ENCODE measurements at places on chromosomes 16 and 17.

DNA sequence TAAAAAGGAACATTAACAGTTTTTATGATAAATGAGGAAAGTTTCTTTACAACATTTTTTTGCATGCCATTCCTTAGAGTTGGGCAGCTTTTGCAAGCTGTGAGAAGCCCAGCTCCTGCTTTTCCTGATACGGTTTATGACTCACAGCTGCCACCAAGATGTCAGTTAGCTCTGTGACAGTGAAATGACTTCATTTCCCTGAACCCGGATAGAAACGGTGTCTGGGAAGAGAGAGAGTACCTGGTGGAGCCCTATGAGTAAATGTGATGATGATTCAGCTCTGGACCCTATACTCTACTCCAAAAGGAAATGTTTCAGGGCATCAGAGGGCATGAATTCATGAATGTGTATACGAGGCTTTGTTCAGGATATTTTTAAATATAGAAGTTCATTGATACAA lies 366.3 kb upstream of the HSBP1 start:
- no peak for DNase-seq

- DNase-seq: no peak
Observed at GRCh38 chr16:81436386-81436785, 8.2 kb upstream of the CMIP start.

GRCh38 chr17:5897275-5897911 lies 172.8 kb upstream of the WSCD1 start:
- no peak for DNase-seq

DNA sequence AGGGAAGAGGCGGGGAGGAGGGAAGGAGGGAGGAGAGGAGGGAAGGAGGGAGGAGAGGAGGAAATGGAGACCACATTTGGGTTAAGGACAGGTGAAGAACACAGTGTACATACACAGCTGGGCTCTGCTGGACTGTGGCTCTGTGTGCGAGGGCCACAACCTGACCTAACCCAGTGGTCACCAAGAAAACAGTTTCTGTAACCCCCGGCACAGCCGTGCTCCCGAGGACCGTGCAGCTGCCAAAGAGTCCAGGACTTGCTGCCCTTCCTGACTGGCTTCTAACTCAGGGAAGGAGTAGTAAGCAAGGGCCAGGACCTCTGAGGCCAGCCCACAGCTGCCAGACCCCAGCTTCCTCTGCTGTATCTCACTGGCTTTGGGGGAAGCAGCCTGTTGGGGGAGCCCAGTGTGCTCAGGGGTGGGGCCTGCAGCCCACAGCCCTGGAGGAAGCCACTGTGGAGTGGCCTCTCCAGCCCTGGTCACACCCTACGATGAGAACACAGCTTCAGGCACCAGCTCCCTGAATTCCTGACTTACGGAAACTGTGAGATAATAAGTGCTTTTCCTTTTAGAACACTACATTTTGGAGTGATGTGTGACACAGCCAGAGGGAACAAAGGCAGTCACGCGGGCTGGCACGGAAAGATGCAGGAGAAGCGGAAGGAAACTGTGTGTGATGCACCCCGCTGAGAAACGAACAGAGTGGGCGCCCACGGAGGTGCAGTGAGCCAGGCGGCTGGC lies 32.3 kb downstream of the SLC7A5 start:
- DNase-seq: no peak

- DNase-seq: peak; percentile 62
Observed at GRCh38 chr17:44222112-44222869, 2.8 kb upstream of the UBTF start.

- DNase-seq: no peak
Observed at GRCh38 chr17:18356624-18357023, 6.7 kb downstream of the SHMT1 start.

GRCh38 chr16:15715221-15715620 lies 65.2 kb downstream of the NDE1 start:
- DNase-seq: no peak

DNA sequence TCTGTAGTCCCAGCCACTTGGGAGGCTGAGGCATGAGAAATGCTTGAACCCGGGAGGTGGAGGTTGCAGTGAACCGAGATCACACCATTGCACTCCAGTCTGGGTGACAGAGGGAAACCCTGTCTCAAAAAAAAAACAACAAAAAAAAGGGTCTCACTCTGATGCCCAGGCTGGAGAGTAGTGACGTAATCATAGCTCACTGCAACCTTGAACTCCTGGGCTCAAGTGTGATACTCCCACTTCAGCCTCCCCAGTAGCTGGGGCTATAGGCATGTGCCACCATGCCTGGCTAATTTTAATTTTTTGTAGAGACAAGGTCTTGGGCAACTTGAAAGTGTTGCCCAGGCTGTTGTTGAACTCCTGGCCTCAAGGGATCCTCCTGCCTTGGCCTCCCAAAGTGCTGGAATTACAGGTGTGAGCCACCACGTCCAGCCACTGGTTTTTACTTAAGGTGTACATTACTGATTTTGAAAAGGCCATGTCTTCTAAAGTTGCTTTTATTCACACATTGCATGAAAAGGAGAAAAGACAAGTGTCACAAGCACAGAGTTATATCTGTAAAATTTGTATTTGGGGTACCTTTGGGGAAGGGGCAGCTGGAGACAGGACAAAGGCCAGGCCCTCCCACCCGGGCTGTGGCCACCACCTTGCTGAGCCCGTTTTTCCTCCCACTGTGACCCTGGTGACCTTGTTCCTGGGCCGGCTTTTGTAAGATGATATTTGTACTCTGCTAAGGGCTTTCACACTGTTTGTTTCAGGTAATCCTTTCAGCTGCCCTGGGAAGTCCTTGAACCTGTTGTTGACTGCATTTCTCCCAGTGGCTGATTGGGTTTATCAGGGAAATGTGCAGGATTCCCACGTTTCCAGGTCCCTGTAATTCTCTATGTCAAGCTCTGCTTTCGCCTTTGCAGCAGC lies 11.5 kb downstream of the GPT2 start:
- DNase-seq: no peak

GRCh38 chr17:81682565-81683207 lies 911 bp downstream of the ARL16 start:
- no peak for DNase-seq

DNA sequence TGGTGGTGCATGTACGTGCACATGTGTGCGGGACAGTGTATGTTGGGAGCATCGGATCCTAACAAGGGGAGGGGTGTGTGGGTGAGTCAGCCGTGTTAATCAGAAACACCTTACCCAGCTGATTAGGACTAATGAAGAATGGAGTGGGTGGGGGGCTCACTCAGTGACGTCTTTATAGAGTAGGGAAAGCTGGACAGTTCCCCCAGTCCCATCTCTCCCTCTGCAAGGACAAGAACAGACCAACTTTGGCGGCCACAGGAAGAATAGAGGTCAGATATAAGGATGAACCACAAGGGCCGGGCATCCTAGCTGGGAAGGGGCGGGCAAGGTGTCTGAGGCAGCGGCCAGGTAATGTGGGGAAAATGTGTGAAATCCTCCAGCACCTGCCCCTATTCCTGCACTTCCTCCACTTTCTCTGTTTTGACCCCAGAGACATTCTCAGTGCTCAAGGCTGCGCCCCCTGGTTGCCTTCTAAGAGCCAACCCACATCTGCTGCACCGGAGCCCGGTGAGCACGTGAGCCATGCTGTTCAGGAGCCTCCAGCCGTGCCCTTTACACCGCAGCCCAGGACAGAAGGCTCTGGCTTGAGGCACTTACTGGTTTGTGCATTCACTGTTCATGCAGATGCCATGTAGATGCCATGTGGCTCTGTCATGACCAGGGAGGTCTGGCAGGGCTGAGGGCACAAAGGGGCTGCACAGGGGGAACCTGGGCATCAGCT lies 18.9 kb upstream of the TBX21 start:
- no peak for DNase-seq

- DNase-seq: peak; percentile 90
Observed at GRCh38 chr17:78133971-78134898, 3.7 kb downstream of the TMC8 start.

- DNase-seq: no peak
Observed at GRCh38 chr17:76956846-76957540, 88.8 kb downstream of the MGAT5B start.

DNA sequence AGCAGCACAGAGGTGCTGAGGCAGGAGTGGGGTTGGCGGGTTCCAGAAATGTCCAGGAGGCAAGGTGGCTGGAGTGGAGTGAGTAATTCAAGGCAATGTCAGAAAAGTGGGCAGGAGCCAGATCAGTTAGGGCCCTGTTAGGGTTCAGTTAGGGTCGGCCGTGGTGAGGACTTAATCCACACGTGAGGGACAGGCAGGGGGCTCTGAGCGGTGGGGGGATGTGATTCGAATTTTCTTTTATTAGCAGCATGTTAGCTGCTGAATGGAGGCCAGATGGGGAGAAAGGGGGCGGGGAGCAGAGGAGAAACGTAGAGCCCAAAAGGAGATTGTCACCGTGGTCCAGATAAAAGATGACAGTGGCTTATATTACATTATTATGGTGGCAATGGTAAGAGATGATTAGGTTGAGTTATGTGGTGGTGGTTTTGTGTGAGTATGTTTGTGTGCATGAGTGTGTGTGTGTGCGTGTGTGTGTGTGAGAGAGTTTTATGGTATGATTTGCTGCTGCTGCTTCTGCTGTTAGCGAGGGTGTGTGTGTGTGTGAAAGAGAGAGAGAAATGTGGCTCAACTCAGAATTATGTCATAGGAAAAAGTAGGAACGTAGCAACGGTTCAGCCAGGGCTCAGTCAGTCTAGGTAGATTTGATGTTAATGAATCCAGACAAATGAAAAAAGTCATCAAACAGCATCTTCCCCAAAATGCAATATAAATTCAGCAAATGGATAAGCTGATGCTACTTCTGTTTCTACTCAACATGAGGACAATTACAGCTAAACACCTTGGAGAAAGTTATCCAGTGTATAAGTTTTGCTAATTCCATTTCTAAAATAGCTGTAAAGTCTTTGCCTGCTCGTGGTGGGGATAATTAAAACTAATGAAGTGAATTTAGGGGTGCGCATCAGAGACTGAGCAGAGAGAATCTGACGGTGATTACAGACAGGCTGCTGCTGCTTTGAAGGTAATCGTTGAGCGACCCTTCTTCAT lies 390.6 kb downstream of the HAPSTR1 start:
- DNase-seq: no peak

DNA sequence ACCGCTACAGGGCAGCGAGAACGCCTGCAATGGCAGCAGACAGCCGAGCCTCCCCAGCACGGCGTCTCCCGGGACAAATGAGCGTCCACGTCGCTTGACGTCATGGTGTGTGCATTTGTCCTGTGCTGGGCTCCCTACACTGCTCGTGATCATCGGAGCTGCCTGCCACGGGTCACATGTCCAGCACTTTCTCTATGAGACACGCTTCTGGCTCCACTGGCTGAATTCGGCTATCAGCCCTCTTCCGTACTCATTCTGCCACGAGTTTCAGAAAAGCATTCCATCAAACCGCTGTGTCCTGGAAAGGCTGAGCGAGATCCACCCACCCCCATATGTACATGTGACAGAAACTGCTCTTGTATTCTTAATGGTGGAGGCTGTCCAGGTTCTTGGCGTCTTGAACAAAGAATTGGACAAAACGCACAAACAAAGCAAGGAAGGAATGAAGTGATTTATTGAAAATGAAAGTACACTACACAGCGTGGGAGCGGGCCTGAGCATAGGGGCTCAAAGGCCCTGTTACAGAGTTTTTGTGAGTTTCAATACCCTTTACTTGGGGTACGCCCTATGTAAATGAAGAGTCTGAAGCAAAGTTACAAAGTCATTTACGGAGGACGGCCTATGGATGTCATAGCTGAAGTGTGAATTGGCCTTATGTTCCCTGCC lies 28.5 kb upstream of the SHCBP1 start:
- DNase-seq: no peak

- peak; percentile 59 for DNase-seq
Observed at GRCh38 chr16:90077757-90078578, 837 bp upstream of the PRDM7 start.

- DNase-seq: no peak
Observed at GRCh38 chr16:51328733-51329132, 177.7 kb upstream of the SALL1 start.

DNA sequence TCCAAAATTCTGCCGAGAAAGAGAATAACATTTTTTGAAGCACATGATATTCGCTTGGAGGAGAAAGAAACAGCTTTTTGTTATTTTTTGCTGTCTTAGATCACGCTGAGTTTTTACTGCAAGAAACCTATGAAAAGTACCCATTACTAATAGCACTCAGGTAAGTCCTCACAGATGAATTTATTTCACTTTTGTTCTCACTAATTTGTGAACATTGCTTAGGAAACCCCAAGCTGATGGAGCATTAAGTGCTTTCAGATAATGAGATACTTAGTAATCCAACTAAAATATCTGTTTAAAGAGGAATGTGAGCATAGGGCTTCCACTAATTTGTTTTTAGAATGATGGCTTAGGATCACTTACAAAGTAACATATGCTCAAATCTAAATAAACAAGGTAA lies 45.7 kb downstream of the MYO1D start:
- DNase-seq: no peak

- no peak for DNase-seq
Observed at GRCh38 chr17:79950306-79950705, 85.4 kb downstream of the TBC1D16 start.

GRCh38 chr16:68078701-68079375 lies 6.3 kb upstream of the NFATC3 start:
- DNase-seq: no peak

DNA sequence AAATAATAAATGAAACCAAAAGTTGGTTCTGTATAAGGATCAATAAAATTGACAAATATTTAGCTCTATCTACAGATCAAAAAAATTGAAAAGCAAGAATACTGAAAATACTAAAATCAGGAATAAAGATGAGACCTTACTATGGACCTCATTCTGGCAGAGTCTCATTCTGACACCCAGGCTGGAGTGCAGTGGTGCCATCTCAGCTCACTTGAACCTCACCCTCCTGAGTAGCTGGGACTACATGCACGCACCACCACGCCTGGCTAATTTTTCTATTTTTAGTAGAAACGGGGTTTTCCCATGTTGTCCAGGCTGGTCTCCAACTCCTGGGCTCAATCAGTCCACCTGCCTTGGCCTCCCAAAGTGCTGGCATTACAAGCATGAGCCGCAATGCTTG lies 22.0 kb upstream of the KREMEN2 start:
- no peak for DNase-seq

DNA sequence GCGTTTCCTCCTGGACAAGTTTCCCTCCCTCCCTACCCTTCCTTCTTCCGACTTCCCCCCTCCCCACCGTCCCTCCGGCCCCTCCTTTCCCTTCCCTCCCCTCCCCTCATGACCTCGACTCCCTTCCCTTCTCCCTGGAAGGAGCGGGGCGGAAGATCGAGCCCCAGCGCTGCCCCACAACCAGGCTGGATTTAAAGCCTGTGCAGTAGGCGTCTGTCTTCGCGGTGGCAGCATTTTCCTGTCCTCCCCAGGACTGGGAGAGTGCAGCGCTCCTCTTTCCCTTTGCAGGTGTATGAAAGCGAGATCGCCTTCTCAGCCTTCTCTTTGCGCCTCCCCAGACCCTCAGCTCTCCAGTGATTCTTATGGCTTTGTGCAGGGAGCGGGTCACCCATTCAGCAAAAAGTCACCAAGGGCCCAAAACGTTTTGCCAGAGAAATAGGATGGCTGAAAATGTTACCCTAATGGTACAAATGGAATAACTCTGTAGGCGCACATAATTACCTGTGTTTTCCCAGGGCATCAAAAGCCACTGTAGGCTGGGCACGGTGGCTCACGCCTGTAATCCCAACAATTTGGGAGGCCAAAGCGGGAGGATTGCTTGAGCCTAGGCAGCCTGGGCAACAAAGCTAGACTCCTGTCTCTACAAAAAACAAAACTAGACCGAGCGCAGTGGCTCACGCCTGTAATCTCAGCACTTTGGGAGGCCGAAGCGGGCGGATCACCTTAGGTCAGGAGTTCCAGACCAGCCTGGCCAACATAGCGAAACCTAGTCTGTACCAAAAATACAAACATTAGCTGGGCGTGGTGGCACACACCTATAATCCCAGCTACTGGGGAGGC lies 40.8 kb downstream of the SLFN12L start:
- no peak for DNase-seq

- no peak for DNase-seq
Observed at GRCh38 chr17:43641416-43641815, 20.3 kb downstream of the MEOX1 start.

GRCh38 chr17:8934346-8934745 lies 31.2 kb downstream of the PIK3R5 start:
- no peak for DNase-seq
